Activated T-helper 2 cell treated with anti-CD3 and anti-CD28 coated beads, Interferon-gamma antibody, Interleukin-2, Interleukin-4, amounts not matched to agents 10 μg/mL and 5 μg/mL and 100 μg/mL, durations not matched to agents 14 hours and 24 hours and 36 hours (primary cell): ENCODE measurements at places on chromosomes 7 and 10. TPM values are rescaled to one million over a fixed set of nuclear protein-coding genes. Genes with fewer than 3 reads are reported as not detected.

The BBS9 gene
- 4.8 and 6.8 TPM in 2 replicates for total RNA-seq

The ADAM22 gene
- total RNA-seq = 3.7 and 4.0 TPM in 2 replicates

The TMEM213 gene
- total RNA-seq = not detected in 2 replicates

The PDE6C gene
- total RNA-seq = not detected in 2 replicates

The OPALIN gene
- total RNA-seq = not detected in 2 replicates

The NET1 gene
- total RNA-seq = 41.3 and 43.3 TPM in 2 replicates

The DPYSL4 gene
- total RNA-seq = 16.5 and 17.9 TPM in 2 replicates

The TRPV5 gene
- not detected in 2 replicates for total RNA-seq

The CELF2 gene
- total RNA-seq = 131 and 134 TPM in 2 replicates

The SPDYE11 gene
- not detected in 2 replicates for total RNA-seq

The BUB3 gene
- 194 and 210 TPM in 2 replicates for total RNA-seq

The P4HA1 gene
- total RNA-seq = 71.9 and 72.8 TPM in 2 replicates

The ZCWPW1 gene
- 1.1 and 3.5 TPM in 2 replicates for total RNA-seq

The HACD1 gene
- 6.0 and 6.6 TPM in 2 replicates for total RNA-seq

The PRPS1L1 gene
- total RNA-seq = not detected in 2 replicates

The EIF5AL1 gene
- 0.23 and 0.32 TPM in 2 replicates for total RNA-seq

The GBX1 gene
- not detected in 2 replicates for total RNA-seq

The TEX47 gene
- not detected in 2 replicates for total RNA-seq

The CD36 gene
- not detected in 2 replicates for total RNA-seq

The FOXI2 gene
- not detected in 2 replicates for total RNA-seq

The FGFBP3 gene
- 1.8 and 2.4 TPM in 2 replicates for total RNA-seq

The TTYH3 gene
- total RNA-seq = 48.7 and 53.6 TPM in 2 replicates

The NUTM2D gene
- total RNA-seq = 1.9 and 2.7 TPM in 2 replicates

The STEAP4 gene
- 0.39 and 0.48 TPM in 2 replicates for total RNA-seq

The TRIM74 gene
- total RNA-seq = 0.43 and 0.69 TPM in 2 replicates

The HOXA1 gene
- 0.11 and 0.16 TPM in 2 replicates for total RNA-seq

The MMRN2 gene
- not detected in 2 replicates for total RNA-seq

The GPR141 gene
- total RNA-seq = not detected in 2 replicates

The ACTL6B gene
- total RNA-seq = not detected in 2 replicates

The ANKRD22 gene
- not detected in 2 replicates for total RNA-seq

The CAMK2B gene
- total RNA-seq = 1.9 and 2.1 TPM in 2 replicates

The SLIT1 gene
- total RNA-seq = 0.21 and 0.32 TPM in 2 replicates

The CFAP46 gene
- total RNA-seq = not detected in 2 replicates

The MET gene
- 1.5 TPM in 2 replicates for total RNA-seq
